NCI-H526 (cell line): ENCODE measurements at places on chromosomes 3 and 15.

DNA sequence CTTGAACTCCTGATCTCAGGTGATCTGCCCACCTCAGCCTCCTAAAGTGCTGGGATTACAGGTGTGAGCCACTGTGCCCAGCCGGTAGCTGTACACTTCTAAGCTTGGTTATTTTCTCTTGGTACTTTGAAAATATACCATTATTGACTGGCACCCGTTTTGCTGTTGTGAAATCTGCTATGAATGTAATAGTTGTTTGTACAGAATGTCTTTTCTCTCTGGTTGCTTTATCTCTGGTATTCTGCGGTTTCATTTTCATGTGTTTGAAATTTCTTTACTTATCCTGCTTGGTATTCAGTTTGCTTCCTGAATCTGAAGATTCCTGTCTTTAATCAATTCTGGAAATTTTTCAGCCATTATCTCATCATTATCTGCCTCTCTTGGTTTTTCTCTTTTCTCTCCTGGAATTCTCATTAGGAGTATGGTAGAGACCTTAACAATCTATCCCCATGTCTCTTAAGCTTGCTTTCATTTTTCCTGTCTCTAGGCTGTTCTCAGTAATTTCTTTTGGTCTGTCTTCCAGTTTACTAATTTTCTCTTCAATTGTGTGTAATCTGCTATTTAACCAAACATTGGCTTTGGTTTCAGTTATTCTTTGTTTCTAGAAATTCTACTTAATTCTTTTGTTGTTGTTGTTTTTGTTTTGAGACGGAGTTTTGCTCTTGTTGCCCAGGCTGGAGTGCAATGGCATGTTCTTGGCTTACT is 2.8 kb upstream of the PAK2 start:
- no peak for DNase-seq

DNA sequence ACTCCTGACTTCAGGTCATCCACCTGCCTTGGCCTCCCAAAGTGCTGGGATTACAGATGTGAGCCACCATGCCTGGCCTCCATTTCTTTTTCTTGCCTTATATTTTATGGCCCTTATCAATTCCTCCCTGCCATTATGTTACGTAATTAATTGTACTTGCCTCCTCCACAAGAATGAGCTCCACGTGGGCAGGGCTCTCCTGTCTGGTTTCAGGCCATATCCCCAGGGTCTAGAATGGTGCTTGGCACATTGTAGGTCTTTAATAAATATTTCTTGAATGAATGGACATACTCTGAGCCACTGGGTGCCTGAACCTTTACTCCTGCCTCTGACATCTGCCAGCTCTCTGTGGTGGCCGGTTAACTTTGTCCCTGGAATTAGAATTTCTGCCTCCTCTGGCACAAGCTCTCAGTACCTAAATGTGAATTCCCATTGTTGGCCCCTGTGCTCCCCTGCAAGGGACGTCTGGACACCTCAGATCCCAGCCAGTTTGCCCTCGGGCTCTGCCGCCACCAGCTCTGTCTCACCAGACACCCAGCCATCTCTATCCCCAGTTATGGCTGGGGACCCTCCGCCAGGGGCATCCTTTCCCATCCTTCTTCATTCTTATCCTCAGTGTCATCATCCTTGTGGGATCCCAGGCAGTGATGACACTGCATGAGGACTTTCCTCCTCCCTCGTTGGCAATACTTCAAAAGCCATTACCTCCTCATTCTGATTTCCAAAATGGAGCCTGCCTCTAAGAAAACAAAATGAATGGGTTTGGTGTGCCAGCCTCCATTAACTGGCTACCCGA is 165.6 kb upstream of the SMAD3 start:
- no peak for DNase-seq

- peak; percentile 87 for DNase-seq
Measured at GRCh38 chr3:16441371-16441875, 72.1 kb downstream of the RFTN1 start.

DNA sequence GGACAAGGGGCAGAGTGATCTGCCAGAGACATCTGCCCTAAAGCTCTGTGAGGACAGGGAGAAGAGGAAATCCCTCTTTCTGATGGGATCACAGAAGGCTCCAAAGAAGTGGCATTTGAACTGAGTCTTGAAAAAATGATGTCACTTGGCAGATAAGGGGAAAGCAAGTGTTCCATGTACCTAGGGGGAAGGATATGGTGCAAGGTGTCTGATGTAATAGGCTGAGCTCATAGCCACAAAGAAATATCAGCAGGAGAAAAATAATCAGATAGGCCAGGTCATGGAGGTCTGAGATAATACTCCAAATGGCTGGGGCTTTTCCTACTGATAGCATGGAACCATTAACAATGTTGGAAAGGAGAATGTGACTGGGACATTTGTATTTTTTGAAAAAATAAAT is 468.4 kb upstream of the MDFIC2 start:
- no peak for DNase-seq

GRCh38 chr15:71052356-71052755 is 62.9 kb upstream of the THSD4 start:
- no peak for DNase-seq

DNA sequence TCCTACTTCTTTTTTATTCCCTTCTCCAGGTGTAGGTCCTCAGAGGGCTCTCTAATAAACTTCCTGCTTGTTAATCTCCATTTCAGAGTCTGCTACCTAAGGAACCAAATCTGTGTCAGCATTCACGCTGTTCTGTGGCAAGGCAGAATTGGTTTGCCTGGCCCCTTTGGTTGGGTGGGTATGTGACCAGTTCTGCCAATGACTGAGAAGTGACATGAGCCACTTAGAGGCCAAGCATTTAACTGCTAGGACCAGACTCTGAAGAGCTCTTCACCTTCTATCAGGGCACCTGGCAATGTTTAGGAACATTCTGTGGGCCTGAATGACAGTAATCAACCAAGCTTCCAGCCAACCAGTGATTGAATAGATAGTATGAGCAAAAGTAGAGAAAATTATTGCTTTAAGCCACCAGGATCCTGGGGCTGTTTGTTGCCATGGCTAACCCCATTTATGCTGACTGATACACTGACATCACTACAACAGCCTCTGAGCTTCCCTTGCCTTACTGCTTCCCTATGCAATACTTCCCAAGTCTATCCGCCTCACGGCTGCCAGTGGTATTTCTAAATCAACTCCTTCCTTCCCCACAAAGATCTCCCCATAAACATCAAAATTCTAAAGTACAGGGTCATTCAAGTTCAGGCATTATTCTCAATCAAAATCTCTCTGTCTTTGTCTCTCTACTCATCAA is 7.6 kb downstream of the FRMD4B start:
- no peak for DNase-seq

DNA sequence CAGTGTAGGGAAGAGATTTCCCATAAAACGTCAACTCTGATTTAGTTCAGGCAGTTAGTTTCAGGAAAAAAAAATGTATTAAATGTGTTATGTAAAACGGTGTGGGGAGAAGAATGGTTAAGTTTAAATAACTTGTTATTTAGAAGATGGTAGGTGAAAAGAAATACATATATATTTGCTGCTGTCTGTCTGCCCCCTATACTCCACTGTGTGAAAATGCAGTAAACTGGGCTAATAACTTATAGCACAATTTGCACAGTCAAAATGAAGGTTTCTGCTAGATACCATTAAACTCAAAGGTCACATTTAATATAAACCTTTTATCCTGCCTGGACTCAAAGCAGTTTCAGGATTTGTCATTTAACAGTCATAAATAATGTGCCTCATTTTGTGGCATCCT is 515.0 kb downstream of the FGF12 start:
- DNase-seq: no peak

- no peak for DNase-seq
Measured at GRCh38 chr15:78244101-78244500, 9.7 kb upstream of the ACSBG1 start.

DNA sequence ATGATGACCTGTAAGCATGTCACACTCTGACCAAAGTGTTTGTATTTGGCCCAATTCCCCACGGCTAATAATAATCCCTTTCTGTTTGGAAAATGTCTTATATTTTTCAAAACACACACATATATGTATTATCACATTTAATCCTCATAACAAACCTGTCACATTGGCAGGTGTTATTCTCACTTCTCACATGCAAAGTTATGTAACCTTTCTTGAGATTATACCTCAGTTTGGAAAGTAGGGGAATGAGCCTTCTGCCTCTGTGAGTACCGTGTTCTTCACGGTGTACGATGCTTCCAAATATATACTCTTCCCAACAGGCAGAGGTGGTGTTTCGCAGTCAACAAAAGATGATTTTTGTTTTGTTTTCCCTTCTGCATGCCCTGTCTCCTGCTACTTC is 205.6 kb downstream of the TP63 start:
- no peak for DNase-seq

DNA sequence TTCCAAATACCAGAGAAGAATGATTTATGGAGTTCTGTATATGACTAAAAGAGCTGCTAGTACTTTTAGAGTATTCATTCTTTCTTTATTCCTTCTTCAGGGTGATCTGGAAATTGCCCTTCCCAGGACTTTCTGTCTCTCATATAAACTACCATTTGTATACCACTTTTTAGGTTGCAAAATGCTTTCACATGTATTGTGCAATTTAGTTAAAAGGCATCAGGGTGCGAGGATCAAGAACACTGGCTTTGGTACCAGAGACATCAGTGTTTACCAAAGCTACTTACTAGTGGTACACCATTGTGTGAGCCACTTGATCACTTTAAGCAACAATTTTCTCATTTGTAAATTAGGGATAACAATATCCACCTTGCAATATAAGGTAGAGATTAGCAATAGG is 251.4 kb downstream of the TIGIT start:
- no peak for DNase-seq

DNA sequence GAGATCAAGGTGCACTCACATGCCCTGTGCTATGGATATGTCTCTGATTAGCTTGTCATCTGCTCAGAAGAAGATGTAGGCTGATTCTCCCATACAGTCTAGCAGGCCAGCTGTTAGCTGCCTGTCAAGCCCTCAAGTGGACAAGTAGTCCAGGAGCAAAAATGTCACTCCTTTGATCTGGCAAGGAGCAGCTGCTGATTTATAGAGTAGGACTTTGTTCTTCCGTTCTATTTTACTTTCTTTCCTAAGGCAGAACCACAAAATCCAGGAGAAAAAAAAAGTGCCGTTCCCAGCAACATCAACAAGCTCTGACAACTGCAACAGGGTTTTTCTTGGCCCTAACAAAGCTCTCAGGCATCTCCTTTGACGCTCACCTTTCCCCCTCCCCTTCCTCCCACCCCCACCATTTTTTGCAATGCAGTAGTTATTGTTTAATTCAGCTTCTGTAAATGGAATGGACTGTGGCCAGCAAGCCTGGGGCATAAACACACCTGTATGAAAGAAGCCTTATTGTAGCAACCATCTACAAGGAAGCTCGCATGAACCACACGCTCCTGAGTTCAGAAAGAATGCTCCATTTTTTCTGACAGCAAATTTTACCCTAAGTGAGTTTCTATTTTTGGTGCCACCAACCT is 196.3 kb downstream of the MEIS2 start:
- peak; percentile 23 for DNase-seq
